ENCODE measurements at places on chromosomes 12 and 14.

DNA sequence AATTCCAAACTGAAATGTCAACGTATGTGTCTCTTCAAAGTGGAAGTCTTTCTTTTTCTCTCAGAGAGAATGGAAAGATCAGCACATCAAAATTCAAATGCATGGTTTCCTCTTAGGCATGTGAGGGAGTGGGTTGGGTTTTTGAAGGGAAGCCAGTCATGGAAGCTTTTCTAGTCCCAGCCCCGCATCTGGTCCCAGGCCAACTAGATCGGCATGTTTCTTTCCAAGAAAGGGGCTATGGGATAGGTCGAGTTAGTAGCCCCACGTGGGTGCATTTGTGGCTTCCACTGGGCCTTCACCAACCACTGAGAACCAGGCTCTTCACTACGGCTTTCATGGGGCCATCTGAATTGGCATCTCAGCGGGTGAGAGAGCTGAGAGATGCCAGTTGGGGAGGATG, 6.6 kb downstream of the C1S start:
- H3K36me3 ChIP-seq: no peaks in the 10 kb centered on the region
- peaks cover 13% of the 10 kb centered on the region for H3K27me3 ChIP-seq
- H3K4me3 ChIP-seq: no peak overlapping the region
- no peak for DNase-seq
- H3K4me1 ChIP-seq: no peaks in the 10 kb centered on the region

- peaks cover 15% of the 10 kb centered on the region for H3K27me3 ChIP-seq
- H3K4me1 ChIP-seq: no peaks in the 10 kb centered on the region
- H3K27ac ChIP-seq: no peak overlapping the region
- DNase-seq: no peak
- H3K4me3 ChIP-seq: no peak overlapping the region
- no peaks in the 10 kb centered on the region for H3K36me3 ChIP-seq
These were observed 9.4 kb downstream of the ART4 start for GRCh38 chr12:14833952-14834351.

DNA sequence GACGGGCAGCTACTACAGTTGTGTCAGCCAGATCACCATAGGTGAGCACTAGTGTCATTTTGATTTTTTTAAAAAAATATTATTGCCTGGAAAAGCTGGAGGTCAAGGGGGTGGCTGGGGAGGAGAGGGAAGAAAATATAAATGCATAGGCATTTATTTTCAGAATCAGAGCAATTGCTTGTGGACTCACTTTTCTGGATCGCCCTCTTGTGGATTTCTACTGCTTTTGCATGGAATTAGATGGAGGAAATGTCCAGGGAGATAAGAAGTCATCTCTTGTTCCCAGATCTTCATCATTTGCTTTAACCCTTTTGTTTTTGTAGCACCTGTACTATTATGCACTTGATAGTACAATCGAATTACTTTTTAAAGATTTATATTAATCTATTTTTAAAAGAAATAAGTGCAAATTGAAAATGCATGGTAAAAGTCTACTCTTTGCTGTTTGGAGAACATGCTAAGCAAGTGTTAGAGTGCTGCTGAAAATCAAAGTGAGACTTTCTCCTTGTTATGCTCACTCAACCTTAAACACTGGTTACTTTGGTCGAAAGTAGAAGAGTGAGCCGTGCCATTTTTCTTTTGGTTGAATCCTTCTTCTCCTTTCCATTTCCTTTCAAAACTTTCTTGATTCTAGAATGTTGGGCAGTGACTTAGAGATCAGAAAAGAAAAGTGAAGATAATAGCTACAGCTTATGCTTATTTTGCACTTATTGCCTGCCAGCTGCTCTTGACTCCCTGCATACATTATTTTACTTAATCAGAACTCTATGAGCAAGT, 60.6 kb upstream of the ANO4 start:
- no peaks in the 10 kb centered on the region for H3K36me3 ChIP-seq
- H3K27ac ChIP-seq: no peak overlapping the region
- peaks cover 11% of the 10 kb centered on the region for H3K27me3 ChIP-seq
- H3K4me3 ChIP-seq: no peak overlapping the region
- DNase-seq: no peak
- no peaks in the 10 kb centered on the region for H3K4me1 ChIP-seq

GRCh38 chr12:25591144-25591543, 38.1 kb upstream of the LMNTD1 start:
- H3K36me3 ChIP-seq: peaks cover 39% of the 10 kb centered on the region
- peak overlapping the region; percentile 83 for H3K27ac ChIP-seq
- H3K4me3 ChIP-seq: no peak overlapping the region
- peaks cover 35% of the 10 kb centered on the region for H3K4me1 ChIP-seq

GRCh38 chr12:115185506-115185905, 501.5 kb upstream of the TBX3 start:
- no peak overlapping the region for H3K4me3 ChIP-seq
- no peaks in the 10 kb centered on the region for H3K27me3 ChIP-seq
- no peaks in the 10 kb centered on the region for H3K4me1 ChIP-seq
- no peak overlapping the region for H3K27ac ChIP-seq
- H3K36me3 ChIP-seq: no peaks in the 10 kb centered on the region

- DNase-seq: no peak
- H3K27me3 ChIP-seq: peaks cover 3% of the 10 kb centered on the region
- peaks cover 3% of the 10 kb centered on the region for H3K4me1 ChIP-seq
These were observed 118.0 kb upstream of the ARID2 start for GRCh38 chr12:45611495-45611894.

GRCh38 chr14:29630566-29631160, 297.0 kb downstream of the PRKD1 start:
- H3K27me3 ChIP-seq: no peaks in the 10 kb centered on the region
- H3K4me3 ChIP-seq: no peak overlapping the region
- no peaks in the 10 kb centered on the region for H3K4me1 ChIP-seq

DNA sequence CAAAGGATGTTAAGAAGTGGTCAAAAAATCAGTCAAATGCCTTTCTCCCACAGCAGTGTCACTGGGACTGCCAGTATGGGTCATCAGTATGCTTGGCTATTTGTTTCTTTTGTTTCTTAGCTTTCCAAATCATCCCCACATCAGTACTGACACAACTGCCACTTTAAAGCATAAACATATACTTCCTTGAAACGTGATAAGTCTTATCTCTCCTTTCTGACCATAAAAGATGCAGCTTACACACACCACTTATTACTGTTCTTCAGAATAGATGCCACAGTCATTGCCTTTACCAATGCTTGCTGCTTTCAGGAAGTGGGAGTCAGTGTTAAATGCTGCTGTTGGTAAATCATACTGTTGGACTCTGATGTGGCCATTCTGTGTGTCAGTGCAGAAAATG, 18.6 kb upstream of the GARIN2 start:
- no peak for DNase-seq
- H3K4me1 ChIP-seq: peaks cover 5% of the 10 kb centered on the region
- peaks cover 28% of the 10 kb centered on the region for H3K36me3 ChIP-seq
- no peaks in the 10 kb centered on the region for H3K27me3 ChIP-seq
- H3K4me3 ChIP-seq: no peak overlapping the region

DNA sequence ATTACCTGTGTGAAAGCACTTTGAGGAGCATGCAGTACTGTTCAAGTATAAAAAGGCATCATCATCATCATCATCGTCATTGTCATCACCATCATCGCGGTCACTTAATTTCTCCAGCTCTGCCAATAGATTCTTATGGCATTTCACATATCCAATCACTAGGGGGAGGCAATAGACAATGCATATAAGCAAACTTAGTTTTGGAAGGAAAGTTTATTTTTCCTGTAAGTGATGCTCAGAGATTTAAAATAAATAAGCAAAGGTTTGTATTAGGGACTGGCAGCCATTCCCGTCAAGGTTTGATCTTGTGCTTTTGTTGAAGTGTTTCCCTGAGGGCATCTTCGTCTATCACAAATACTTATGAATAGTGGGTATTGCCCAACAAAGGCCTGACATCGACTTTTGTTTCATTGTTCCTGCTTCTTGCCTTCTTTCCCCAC, 127.4 kb downstream of the KTN1 start:
- H3K4me1 ChIP-seq: no peaks in the 10 kb centered on the region
- no peak for DNase-seq
- no peaks in the 10 kb centered on the region for H3K27me3 ChIP-seq
- no peaks in the 10 kb centered on the region for H3K36me3 ChIP-seq
- H3K4me3 ChIP-seq: no peak overlapping the region

DNA sequence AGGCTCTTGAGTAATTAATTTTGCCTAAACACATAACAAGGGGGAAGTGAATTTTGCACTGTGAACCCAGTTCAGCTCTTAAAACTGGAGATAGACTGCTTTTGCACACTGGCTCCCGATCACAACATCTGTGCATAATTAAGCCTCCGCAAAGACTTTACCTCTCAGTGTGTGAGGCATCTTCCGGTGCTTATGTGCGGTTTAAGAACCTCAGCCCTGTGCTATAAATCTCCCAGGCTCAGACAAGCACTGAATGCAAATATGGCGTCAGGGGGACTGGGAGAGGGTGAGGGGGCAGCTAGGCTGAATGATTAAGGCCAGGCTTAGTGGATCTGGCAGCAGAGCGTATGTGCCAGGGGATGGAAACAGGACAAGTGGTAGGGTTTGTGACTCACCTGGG, 103.3 kb downstream of the ADCK1 start:
- H3K36me3 ChIP-seq: no peaks in the 10 kb centered on the region
- H3K4me3 ChIP-seq: no peak overlapping the region

- H3K27ac ChIP-seq: no peak overlapping the region
- no peaks in the 10 kb centered on the region for H3K36me3 ChIP-seq
- H3K4me1 ChIP-seq: peaks cover 10% of the 10 kb centered on the region
- peak overlapping the region; percentile 48 for H3K4me3 ChIP-seq
- peaks cover 17% of the 10 kb centered on the region for H3K27me3 ChIP-seq
- DNase-seq: no peak
These were observed 3.5 kb downstream of the AICDA start for GRCh38 chr12:8609061-8609570.

DNA sequence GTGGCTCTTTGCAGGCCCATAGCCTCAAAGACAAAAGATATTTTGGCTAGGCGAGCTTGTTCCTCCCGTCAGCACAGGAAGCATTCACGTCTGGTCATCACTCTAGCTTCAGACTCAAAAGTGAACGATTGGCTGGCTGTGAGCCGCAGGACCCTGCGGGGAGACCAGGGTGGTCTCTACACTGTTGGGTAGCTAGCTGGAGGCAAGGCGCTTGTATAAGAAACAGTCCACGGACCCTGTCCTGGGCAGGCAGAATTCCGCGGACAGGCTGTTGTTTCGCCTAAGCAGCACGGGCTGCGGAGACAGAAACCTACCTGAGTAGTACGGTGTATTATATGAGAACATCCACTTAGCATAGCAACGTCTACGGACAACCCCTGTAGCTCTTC, 29.6 kb downstream of the WBP11 start:
- peak overlapping the region; percentile 94 for H3K4me3 ChIP-seq
- H3K4me1 ChIP-seq: peaks cover 34% of the 10 kb centered on the region
- H3K36me3 ChIP-seq: peaks cover 7% of the 10 kb centered on the region
- peak; percentile 70 for DNase-seq

- no peak overlapping the region for H3K4me3 ChIP-seq
- no peaks in the 10 kb centered on the region for H3K4me1 ChIP-seq
- no peaks in the 10 kb centered on the region for H3K27me3 ChIP-seq
- H3K27ac ChIP-seq: no peak overlapping the region
- no peak for DNase-seq
- no peaks in the 10 kb centered on the region for H3K36me3 ChIP-seq
These were observed 122.8 kb downstream of the RASSF9 start for GRCh38 chr12:85713373-85713772.

DNA sequence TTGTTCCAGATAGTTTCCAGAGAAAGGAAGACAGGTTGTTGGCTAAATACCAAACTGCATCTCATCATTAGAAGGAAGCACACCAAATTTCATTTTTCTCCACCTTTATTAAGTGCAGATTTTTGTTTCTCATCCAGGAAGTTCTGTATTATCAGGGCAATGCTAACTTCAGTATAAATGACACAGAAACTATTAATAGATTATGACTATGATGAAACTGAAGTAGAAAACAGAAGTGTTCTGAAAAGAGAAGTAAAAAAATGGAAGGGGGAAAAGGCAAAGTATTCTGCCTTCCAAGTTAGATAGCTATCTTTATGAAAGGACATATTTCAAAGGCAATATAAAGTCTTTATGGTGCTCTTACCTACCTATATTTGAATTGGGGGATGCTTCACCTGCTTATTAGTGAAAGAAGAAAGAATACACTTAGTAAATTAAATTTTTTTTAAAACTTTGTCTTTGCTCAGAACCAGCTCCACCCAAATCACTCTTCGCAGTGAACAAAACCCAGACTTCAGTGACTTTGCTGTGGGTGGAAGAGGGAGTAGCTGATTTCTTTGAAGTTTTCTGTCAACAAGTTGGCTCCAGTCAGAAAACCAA, 223.9 kb downstream of the PTPRO start:
- no peaks in the 10 kb centered on the region for H3K27me3 ChIP-seq
- peaks cover 27% of the 10 kb centered on the region for H3K36me3 ChIP-seq
- DNase-seq: no peak
- peaks cover 29% of the 10 kb centered on the region for H3K4me1 ChIP-seq
- H3K27ac ChIP-seq: peak overlapping the region; percentile 78

GRCh38 chr12:9707864-9708808, 24.8 kb downstream of the CLECL1 start:
- peak overlapping the region; percentile 79 for H3K4me3 ChIP-seq
- peaks cover 38% of the 10 kb centered on the region for H3K4me1 ChIP-seq
- H3K27ac ChIP-seq: peak overlapping the region; percentile 82

DNA sequence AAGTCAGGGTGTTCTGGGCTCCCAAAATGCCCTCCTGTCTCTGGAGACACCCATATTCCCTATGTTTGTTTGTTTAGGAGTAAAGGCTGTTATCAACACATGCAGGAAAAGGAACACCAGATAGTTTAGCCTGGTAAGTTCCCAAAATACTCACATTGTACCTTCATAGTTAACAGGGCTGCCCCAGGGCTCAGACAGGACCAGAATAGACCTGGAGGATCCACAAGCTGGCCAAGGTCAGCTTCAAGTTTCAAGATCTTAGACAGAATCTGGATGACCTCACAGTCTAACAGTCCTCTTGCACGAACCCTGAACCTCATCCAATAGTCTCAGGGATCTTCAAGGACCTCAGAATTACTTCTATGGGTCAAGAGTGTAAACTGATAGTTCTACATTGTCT, 18.1 kb upstream of the HSP90B1 start:
- peaks cover 7% of the 10 kb centered on the region for H3K4me1 ChIP-seq
- no peak for DNase-seq
- peaks cover 2% of the 10 kb centered on the region for H3K36me3 ChIP-seq
- H3K27me3 ChIP-seq: peaks cover 2% of the 10 kb centered on the region
- no peak overlapping the region for H3K4me3 ChIP-seq
